SHP77 treated with DMSO at 0.1 percent for 48 hours (cell line): ENCODE measurements at places on chromosomes 3 and 15.

DNA sequence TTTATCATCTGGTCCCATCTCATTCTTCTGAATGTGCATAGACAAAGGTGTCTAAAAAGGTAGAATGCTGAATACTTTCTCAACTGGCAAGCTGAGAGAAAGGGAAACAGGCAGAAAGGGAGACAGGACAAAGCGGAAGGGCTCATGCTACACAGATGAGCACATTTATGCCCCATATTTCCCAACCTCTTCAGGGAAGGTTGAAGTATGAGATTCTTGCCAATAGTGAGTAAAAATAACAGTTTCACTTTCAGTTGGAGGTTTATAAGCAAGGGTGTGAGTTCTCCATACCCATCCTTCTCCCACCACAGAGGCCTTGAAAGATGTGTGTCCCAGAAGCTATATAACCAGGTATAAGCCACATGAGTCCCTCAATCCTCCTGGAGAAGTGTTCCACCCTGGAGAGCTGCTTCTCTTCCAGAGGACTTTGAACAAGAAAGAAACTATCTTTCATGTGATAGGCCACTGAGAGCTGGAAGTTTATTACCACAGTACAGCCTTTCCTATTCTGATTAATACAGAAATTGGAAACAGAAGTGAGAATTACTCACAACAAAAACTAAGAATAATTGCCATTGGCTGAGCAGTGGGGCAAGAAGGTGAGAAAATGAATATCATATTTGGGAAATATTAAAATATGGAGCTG is 709.4 kb upstream of the NR2F2 start:
- DNase-seq, result no peak

DNA sequence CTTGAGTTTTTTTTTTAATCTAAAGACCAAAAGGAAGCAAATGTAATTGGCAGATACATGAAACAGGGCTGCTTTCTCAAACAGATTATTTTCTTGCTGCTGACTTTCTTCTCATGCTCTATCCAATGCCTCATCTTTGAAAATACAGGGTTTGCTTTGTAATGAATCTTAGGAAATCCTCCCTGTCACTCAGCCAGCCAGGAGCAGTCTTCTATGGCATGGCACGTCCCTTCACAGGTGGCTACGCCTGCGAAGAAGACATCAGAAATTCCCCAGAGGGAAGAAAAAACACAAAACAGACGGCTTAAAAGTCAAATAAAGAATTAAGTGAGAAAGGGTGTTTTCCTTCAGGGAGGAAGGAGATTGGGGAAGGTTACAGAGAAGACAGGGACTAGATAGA is 242.5 kb downstream of the IGSF11 start:
- DNase-seq, result no peak

GRCh38 chr15:90787881-90788280 is 70.7 kb downstream of the BLM start:
- DNase-seq, result no peak

GRCh38 chr3:196180346-196180745 is 30.9 kb downstream of the ZDHHC19 start:
- no peak for DNase-seq

- no peak for DNase-seq
These were observed 4.8 kb upstream of the DAZL start for GRCh38 chr3:16609927-16610580.

GRCh38 chr3:24545887-24546286 is 51.2 kb upstream of the THRB start:
- no peak for DNase-seq

- DNase-seq, result no peak
These were observed 37.1 kb upstream of the SLC4A7 start for GRCh38 chr3:27521179-27521871.

DNA sequence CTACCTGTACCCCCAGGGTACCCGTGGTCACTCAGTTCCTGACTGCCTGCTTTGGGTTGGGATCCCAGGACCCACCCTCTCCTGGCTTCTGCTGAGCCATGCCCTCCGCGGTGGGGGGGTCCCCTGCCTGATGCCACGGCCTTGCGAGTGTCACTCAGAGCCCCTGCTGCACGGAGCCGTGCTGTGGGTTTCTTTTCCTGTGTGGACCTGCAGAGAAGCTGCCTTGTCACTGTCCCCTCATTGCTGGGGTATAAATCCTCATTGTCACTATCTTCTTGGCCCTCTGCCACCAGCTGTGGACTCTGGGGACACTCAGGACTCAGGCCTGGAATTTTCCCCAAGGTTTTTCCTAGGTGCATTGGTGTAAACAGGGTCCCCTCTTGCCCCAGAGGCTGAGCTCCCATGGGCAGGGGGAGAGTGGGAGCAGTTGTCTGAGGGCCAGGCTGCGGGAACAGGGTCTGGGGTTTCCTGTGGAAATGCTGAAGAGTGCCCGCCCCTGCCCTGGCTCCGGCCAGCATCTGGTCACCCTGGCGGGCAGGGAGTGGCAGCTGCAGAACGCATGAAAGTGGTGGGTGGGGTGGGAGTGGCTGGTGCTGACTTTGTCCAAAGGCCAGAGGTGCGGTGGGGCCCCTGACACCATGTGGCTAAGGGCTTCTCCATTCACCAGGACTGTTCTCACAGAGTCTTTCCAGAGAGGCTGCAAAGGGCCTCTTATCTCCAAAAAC is 191.7 kb downstream of the GOLGA6L6 start:
- no peak for DNase-seq

DNA sequence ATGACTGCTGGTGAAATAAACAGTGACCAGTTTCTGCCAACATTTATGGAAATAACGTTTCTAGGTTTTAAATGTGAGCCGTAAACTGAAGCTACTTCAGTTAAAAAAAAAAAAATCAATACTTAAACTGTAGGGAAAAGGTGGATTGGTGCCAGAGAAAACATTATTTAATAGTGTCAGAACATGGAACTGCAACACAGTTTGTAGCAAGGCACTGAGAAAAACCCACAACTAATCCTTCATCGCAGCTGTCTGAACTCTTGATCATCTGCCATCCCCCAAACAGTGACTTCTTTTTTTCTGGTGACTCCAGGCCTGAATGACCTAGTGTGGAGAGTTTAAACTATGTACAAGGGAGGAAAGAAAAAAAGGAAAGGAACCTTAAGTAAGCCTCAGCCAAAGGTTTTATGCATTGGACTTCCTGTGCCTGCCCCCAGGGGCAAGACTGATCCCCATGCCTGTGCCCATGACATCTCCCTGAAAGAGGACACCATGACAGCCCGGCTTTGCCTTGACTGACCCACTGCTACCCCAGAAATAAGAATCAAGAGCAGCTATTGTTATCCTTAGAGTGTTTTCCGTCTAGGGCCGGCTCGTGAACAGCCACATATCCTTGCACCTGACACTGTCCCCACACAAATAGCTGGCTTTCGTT is 33.1 kb downstream of the CRTAP start:
- DNase-seq, result peak; percentile 16

DNA sequence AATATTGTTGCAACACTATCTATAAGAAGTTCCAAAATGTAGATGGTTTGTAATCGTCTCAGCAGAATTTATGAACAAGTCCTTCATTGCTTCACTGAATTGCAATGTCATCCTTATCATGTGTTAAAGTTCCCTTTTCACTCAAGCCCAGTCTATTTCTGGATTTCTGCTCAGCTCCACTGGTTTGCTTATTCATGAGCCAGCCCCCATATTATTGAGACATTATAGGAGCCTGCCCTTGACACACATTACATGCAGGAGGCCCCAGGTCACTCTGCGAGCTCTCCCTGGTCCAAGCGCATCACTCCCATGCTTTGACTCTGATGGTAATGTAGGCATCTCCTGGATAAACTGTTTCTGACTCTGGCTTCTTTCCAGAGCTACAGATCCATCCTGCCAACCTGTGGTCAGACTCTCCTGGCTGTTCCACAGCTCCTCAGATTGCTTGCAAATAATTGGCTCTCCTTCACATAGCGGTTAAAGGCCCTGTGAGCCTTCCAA is 56.9 kb downstream of the ABTB1 start:
- no peak for DNase-seq

DNA sequence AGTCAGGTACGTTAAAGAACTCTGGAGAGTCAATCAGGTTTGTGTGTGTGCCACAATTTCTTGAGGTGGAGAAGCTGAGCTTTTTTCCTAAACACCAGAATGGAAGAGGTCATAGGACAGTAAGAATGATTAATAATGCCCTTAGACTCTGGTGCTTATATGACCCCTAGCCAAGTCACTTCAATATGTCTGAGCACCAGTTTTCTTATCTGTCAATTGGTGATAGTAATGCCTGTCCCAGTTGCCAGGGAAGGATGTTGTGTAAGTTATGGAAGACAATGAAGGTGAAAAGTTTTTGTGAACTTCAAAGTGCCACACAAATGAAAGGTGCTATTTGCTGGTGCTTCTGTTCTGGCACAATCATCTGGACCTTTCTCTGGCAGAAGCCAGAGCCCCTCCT is 22.2 kb upstream of the DLG1 start:
- DNase-seq, result no peak

- DNase-seq, result no peak
These were observed 364.9 kb upstream of the DPPA4 start for GRCh38 chr3:109702252-109702651.

DNA sequence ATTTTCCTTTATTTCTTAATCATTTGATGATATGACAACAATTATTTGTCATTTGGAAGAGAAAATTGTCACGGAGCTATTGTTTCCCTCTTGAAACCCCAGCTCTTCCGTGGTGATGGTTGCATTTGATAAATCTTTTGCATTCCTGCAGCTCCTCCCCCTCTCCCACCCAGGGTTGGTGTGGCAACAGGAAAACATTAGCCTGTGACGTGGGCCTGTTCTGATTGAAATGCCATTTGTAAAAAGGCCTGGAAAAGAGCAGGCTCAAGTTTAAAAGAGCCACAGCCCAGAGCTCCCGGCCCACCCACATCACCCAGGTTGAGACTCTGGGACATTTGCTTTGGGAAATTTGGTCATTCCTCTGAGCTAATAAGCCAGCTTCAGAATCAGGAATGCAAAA is 282.5 kb downstream of the RPLP1 start:
- no peak for DNase-seq
